Progenitor cell of endocrine pancreas (in vitro differentiated cells): ENCODE measurements at places on chromosomes 2 and 18.

DNA sequence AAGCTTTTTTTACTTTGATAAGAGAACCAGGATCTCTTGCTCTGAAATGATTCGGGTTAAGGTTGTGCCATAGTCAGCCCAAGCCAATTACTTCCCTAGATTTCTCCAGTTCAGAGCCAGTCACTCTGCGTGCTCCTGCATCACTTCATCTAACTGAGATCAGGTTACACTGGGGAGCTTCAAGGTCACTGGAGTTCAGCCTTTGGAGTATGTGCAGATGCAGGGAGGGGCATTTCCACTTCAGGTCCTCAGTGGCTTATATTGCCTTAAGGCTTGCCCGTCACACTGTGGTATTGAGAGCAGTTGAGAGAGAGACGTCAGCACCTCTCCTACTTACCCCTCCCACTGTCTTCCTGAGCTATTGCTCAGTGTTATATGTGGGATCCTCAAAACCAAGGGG lies 317.8 kb downstream of the EPHA4 start:
- DNase-seq = no peak

DNA sequence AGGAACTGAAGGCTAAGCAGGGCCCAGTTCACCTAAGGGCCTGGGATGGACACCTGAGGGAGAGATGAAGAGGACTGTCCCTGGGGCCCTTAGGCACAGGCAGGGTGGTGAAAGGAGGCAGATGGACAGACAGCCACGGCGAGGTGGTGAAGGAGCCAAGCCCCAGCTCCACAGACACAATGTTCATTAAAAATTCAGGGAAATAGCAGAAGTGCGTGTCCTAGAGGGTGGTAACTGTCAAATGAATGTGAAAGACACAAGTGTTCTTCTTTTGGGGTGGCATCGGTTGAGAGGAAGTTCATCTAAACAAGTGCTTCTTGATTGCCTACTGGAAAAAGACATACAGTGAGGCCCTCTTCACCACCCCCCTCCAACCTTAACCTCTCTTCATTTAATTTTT lies 76.2 kb upstream of the SIX2 start:
- no peak for DNase-seq

DNA sequence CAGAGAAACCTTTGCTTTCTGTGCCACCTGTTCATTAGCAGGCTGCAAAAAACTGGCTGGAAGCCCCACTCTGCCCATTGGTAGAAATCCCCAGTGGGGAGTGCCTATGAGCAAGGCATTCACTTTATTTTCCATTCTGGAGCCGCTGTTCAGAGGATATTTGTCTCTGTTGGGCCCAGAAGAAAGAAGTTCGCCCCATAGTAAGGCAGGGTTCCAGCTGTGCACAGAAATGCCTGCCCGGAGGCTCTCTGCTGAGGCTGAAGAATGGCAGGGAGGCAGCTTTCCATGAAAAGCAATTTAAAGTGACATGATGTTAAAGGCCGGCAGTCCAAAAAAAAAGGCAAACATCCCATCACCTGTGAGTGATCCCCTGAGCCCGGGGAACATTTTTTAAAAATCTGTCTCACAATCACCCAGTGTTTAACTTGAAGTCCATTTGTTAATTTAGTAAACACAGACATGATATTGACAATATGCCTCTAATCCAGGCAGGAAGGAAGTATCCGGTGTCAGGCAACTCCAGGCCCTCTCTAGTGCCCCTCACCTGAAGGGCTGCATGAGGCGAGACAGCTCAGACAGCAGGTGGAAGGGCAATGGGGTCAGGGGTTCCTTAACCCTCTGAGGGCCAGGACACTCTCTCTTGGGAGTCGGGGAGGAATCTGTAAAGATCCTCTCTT lies 265.1 kb upstream of the SIX2 start:
- DNase-seq = no peak

GRCh38 chr2:95292623-95293260 lies 4.4 kb upstream of the KCNIP3 start:
- DNase-seq = no peak

GRCh38 chr18:10928772-10929373 lies 220.5 kb downstream of the PIEZO2 start:
- DNase-seq = no peak

DNA sequence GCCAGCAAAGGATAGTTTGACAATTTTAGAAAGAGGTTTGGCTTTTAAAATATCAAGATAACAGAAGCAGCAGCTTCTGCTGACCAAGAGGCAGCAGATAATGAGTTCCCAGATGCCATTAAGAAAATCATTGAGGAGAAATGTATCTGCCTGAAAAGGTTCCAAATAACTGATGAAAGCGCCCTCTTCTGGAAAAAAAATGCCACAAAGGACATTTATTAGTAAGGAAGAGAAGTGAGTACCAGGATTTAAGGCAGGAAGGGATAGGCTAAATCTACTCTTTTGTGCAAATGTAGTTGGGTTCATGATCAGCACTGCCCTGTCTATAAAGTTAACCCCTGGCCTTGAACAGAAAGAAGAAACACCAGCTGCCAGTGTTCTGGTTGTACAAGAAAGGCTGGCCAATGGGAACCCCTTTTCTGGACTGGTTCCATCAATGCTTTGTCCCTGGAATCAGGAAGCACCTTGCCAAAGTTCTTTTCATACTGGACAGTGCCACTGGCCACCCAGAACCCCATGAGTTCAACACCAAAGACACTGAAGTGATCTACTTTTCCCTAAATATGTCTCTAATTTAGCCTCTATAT lies 40.6 kb downstream of the DHX57 start:
- no peak for DNase-seq

DNA sequence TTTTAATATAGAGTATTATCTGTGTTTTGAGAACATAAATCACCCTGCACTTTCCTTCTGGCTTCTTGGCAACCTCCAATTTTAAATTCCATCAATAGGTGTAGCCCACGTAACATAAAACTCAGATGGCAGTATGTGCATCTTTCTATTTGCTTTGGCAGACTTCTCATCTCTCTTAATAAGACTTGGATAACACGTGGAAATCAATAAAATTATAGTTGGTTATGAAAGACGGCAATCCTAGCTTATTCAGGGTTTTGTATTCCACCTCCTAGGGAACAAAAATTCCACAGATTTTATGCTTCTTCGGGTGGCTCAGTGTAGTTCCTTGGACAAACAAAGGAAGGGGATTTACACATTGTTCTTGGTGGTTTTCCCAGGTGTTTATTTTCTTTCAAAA lies 299.3 kb downstream of the RND3 start:
- DNase-seq = no peak

DNA sequence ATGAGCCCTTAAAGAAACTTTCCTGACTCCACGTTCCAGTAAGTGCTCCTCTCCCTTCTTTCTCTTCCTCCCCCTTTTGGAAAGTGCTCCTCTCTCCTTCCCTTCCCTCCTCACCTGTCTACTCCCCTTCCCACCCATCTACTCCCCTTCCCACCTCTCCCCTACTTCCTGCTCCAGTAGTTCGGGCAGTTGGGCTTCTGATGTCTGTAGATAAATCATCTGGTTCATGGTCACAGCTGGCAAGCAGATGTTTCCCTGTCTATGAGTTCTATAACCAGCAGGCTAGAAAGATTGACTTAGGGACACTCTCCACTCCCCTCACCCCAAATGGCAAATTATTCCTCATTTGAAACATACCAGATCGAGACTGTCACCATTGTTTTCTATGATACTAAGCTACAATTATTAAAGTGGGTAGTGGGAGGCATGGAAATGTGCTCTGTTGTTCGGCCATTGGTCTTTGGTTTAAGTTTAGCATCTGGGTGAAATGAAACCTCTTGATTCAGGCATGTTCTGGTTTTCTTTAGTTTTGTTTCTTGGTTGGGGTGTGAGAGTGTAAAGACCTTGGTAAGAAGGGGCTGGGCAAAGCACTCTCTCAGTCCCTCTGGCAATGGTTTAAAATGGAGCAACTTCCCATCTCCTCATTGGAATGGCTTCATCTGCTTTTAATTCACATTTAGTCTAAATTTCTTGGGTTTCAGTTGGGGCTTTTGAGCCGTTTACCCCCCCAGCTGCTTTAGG lies 413.2 kb upstream of the SPRED2 start:
- DNase-seq = no peak

GRCh38 chr2:46079985-46080560 lies 217.1 kb upstream of the EPAS1 start:
- no peak for DNase-seq

DNA sequence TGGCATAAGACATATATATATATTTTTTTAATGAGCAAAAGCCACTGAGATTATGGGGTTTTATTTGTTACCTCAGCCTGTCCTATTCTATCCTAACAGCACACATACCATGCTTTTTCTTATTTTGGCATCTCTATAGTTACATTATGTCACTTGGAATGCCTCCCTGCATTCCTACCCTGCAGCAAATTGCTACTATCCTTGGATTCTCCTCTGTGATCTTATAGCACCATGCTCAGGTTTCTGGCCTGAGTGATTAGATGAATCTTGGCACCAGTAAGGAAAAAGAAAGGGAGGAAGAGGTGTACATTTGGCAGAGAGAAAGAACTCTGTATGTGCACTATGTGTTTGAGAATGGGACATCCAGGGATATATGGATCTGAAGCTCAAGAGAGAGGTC lies 86.3 kb upstream of the PELI1 start:
- DNase-seq = no peak

- no peak for DNase-seq
These were observed 27.6 kb upstream of the IL1R1 start for GRCh38 chr2:102114851-102115497.

DNA sequence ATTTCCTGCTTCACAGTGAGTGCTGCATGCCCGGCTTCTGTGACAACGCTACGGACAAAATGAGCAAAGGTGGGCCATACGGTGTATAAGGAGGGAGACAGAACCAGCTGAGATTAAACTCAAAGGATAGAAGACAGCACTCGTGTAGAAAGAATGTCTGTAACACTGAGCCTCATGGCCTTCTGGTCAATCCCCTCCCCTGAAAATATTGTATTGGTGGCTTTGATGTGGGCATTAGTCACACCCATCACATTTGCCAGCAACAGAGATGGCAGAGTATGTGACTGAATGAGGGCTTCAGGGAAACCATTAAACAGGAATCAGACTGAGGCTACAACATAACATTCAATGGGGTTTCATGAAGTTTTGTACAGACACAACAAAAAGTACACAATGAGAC lies 287.8 kb upstream of the CCDC68 start:
- no peak for DNase-seq

DNA sequence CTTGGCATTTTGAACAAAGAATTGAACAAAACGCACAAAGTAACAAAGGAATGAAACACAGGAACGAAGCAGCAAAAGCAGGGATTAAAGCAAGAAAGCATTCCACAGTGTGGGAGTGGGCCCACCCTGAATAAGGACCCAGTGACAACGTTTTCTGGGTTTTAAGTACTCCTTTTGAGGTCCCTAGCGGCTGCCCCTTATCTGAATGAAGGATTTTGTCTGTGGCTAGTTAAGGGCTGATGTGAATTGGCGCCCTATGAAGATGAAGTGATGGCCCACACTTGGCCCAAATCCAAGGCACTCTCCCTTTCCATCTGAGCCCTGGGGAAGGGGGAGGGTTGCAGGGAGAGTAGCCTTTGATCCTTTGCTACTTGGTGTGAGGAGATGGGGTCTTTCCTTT lies 7.8 kb upstream of the CCDC141 start:
- DNase-seq = no peak

GRCh38 chr18:36212301-36213171 lies 25.2 kb downstream of the MOCOS start:
- DNase-seq = no peak

- DNase-seq = no peak
These were observed 14.0 kb upstream of the ITSN2 start for GRCh38 chr2:24374301-24374700.

DNA sequence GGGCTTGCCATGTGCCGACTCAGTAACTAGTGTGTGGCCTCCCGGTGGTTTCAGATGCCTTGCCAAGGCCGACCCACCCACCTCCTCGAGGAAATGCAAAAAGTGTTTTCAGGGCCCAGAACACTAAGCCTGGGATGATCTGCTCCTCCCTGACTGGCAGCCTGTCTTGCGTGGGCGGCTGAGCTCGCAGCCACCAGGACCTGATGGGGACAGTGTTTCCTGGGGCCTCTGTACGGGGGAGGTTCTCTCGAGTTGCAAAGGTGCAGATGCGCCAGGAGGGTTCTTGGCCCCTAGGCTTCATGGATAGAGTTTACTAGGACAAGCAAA lies 85.2 kb downstream of the GLI2 start:
- no peak for DNase-seq

DNA sequence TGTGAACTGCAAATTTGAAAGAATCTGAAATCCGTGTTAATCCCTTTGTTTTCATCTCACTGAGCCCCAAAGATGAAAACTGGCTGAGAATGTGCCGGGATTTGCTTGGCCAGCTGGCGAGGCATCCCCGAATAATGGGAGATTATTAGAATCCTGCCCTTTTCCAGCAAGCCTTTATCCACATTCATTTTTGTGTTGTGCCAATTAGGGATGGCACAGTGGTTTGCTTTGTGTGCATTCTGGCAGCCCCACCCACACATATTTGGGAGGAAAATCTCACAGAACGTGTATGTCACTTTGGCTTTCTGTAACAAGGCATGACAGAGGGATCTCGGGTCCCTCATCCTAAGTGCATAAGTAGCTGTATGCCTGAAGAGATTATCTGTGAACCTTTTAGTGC lies 405.8 kb upstream of the FAM98A start:
- no peak for DNase-seq

- DNase-seq = no peak
These were observed 58.6 kb downstream of the LRP2 start for GRCh38 chr2:169303579-169304305.
